ENCODE measurements at places on chromosomes 3 and 15.

- DNase-seq: no peak
Measured at GRCh38 chr3:197404754-197405153, 106.3 kb upstream of the DLG1 start.

DNA sequence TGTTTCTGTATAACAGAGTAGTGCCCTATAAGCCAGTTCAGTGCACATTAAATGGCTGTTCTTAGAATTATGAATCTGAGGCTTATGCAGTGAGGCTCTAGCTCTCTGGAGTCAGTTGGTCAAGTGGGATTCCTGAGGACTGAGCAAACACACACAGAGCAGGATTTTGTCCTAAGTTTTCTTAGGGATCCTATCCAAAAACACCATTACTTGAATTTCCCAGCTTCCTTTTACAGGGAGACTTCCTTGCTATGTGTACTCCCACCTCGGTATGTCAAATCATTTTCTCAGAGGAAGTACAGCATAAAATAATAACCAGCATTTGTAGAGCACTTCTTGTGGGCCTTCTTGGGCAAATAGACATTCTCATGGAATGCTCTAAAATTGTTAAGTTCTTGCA, 63.1 kb upstream of the GOLGA6B start:
- DNase-seq: no peak

DNA sequence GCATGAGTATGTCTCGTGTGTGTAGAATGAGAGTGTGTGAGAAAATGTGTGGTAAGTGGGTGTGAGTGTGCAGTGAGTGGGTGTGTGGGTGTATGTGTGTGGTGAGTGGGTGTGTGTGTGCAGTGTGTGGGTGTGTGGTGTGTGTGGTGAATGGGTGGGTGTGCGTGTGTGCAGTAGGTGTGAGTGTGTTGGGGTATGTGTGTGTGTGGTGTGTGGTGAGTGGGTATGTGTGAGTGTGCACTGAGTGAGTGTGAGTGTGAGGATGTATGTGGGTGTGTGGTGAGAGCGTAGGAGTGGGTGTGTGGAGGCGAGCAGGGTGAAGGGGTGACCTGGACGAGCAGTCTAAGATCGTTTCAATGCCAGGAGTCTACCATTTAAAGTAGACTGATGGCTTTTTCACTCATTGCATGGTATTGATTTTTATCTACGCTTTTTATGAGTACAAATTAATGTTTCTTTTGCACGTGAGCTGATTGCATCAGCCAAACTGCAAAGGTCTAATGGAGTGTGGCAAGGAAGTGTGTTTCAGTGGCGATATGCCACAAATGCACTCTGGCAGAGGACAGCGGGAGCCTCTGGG, 1.6 kb upstream of the CPN2 start:
- DNase-seq: no peak

DNA sequence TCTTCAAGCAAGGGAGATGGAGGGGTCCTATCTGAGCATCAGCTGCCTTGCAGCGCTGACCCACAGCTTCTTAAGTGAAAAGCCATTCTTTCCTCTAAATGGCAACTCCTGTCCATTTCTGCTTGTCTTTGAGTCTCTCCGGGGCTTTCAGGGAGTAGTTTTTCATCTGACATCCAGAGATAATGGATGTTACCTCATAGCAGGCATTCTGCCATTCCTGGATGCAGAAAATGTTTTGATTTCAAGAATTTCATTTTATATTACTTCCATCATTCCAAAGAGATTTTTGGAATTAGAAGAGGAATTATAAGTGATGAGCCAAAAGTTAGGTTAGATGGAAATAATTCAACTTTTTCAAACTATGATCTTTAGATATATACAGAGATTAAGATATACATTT, 44.9 kb upstream of the GABRG3 start:
- DNase-seq: no peak

GRCh38 chr3:12049675-12050074, 45.5 kb downstream of the SYN2 start:
- no peak for DNase-seq

GRCh38 chr3:123693584-123694190, 108.8 kb upstream of the HACD2 start:
- no peak for DNase-seq

- no peak for DNase-seq
Measured at GRCh38 chr15:23446215-23447106, 582 bp downstream of the GOLGA6L2 start.

- no peak for DNase-seq
Measured at GRCh38 chr15:100891307-100892012, 11.8 kb downstream of the ALDH1A3 start.

- no peak for DNase-seq
Measured at GRCh38 chr3:44762170-44762677, 630 bp downstream of the KIF15 start.

DNA sequence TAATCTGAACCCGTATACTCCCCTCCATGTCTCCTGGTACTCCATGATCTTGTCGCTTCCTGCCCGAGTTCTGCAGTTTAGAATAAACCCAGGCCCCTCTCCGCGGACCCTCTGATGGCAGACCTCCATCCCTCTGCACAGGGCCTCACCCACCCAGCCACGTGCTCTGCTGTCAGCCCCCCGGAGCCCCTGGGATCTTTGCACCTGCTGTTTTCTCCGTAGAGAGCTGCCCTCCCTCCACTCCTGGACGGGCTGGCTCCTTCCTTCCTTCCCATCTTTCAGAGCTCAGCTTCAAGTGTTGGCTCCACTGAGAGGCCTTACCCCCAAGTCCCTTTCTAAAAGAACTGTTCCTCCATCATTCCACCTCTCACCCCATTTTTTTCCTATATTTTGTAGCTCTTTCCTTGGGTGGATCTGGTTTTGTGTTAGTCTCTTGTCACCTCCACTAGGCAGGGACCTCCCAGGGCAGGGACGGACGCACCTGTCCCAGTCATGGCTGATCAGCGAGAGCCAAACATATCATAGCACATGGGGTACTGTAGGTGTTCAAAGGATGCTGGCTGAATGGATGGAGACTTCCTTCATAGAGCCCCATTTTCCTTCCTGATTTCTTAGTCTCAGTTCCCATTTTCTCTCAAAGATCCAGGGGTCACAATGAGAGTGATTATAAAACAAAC, 106.6 kb downstream of the VGLL4 start:
- no peak for DNase-seq

DNA sequence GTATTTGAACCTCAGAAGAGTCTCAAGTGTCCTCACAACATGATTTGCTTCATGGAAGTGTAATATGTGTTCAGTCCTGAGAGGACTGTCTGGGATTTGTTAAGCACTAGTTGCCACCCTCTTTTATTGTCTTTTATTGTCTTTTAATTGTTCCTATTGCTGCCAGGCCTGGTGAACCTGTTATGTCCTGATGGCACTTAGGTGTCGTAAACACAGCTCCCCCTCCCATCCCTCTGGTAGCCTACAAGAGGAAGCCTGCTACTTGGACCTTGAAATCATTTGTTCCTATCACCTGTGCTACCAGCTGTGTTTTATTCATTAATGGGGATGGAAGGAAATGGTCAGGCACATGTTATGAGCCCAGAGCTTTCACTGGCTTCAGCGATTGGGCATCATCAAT, 19.3 kb downstream of the CCNB2 start:
- DNase-seq: no peak

DNA sequence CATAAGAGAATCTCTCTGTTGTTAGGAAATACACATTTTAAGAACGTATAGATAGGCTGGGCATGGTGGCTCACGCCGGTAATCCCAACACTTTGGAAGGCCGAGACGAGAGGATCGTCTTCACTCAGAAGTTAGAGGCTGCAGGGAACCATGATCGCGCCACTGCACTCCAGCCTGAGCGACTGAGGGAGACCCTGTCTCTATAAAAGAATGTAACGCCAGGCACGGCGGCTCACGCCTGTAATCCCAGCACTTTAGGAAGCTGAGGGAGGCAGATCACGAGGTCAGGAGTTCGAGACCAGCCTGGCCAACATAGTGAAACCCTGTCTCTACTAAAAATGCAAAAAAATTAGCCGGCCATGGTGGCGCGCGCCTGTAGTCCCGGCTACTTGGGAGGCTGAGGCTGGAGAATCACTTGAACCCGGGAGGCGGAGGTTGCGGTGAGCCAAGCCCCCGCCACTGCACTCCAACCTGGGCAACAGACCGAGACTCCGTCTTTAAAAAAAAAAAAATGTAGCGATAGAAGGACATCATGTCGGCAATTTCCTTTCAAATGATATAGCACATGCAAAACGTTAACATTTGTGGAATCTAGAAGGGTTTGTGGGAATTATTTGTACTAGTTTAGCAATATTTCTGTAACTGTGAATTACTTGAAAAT, 730 bp upstream of the RPL14 start:
- no peak for DNase-seq

DNA sequence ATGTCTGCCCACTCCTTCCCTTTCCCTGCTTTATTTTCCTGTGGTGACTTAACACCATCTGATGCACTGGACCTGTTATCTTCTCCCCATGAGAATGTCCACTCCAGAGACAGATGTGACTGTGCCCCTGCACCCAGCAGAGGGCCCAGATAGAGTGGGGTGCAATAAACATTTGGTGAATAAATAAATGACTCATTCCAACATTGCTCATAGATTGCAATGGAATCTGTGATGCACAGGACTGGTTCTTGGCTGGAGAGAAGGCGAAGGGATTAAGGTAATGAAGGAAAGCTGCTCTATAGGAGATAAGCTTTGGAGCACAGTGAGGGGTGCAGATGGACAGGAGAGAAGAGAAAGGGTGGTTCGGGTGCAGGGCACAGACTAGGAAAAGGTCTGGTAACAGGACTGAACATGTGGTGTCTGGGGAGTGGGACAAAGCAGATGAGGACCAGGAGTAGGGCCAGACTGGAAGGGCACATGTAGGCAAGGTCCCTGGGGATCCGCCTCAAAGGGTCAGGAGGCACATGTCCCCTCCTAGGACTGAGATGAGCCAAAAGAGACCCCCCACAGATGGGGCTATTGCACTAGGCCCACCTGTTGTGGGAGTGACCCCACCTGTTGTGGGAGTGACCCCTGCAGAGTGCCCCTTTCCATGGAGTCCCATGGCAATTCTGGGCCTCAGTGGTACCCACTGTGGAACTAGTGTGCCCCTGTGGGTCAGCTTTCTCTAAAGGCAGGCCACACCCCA, 17.5 kb upstream of the POC1A start:
- DNase-seq: no peak

DNA sequence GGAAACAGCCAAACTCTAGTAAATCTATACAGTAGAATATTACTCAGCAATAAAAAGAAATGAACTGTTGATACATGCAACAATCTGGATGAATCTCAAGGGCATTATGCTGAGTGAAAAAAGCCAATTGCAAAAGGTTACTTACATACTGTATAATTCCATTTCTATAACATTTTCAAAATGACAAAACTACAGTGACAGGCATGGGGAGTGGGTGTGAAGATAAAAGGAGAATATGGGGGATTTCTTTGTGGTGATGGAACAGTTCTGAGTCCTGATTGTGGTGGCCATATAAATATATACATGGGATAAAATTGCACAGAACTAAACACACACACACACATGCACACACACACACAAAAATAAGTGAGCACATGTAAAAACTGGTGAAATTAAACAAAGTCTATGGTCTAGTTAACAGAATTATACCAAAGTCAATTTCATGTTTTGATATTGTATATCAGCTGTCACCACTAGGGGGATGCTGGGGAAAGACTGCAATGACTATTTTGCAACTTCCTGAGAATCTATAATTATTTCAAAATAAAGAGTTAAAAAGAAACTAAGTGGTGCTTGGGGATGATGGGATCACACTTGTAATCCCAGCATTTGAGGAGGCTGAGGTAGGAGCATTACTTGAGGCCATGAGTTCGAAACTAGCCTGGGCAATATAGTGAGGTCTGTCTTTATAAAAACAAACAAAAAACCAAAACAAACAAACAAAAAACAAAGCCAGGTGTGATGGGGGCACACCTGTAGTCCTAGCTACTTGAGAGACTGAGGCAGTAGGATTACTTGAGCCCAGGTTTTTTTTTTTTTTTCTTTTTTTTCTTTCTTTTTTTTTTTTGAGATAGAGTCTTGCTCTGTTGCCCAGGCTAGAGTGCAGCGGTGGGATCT, 66.0 kb downstream of the SPTSSB start:
- no peak for DNase-seq

GRCh38 chr3:10273702-10274305, 18.9 kb downstream of the GHRL start:
- no peak for DNase-seq

All from stimulated activated CD8-positive, alpha-beta memory T cell treated with anti-CD3 and anti-CD28 coated beads, Interleukin-15, amount 100 ng/mL, for 1 hour (primary cell).